OCI-LY7 (cell line): ENCODE measurements at places on chromosomes 4 and X.
A peak's percentile ranks its signal among the peaks of the same experiment; 100 is the strongest.

DNA sequence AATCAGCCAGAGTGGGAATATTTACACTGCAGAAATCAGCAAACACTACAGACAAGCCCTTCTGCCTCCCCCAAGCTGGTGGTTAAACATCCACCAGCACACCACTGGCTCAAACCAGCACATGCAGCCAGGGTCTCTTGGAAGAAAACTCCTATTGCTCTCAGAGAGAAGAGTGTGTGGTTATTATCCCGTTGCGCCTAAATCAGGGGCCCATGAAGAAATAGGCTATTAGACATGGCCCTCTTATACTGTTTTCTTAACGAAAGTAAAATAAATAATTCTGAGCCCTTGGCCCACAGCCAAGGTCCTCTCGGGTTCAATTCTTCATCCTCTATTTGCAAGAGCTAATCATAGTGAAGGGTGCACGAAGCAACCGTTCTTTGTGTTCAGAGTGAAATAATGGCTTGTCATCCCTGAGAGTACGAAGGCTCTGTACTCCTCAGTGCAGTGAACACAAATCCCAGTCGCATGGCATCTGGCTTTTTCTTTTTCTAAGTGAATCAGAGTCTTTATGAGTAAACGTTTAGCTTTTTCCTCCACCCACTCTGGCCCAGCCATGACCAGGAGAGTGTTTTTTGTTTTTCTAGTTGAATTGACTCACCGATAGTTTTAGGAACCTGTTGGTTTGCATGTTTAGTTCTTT, 33.4 kb upstream of the RBM47 start:
- no peak for DNase-seq

GRCh38 chrX:81308086-81308829, 106.4 kb downstream of the SH3BGRL start:
- DNase-seq: no peak

DNA sequence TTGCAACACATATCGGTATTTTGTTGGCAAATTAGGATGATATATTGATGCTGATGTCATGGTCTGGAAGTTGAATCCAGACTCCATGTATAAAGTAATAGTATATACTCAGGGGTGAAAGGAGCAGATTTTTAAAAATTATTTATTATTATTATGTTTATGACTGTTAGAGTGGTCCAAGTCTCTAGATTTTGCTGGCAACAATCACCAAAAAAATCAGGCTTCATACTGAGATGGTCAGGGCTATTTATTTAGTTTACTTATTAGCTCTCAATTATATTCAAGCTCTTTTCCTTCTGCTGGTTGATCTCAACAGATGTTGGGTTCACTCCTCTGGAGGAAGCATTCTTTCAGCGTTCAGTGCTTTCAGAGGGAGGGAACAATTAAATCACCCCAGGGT, 73.9 kb upstream of the VCX3B start:
- DNase-seq: no peak

DNA sequence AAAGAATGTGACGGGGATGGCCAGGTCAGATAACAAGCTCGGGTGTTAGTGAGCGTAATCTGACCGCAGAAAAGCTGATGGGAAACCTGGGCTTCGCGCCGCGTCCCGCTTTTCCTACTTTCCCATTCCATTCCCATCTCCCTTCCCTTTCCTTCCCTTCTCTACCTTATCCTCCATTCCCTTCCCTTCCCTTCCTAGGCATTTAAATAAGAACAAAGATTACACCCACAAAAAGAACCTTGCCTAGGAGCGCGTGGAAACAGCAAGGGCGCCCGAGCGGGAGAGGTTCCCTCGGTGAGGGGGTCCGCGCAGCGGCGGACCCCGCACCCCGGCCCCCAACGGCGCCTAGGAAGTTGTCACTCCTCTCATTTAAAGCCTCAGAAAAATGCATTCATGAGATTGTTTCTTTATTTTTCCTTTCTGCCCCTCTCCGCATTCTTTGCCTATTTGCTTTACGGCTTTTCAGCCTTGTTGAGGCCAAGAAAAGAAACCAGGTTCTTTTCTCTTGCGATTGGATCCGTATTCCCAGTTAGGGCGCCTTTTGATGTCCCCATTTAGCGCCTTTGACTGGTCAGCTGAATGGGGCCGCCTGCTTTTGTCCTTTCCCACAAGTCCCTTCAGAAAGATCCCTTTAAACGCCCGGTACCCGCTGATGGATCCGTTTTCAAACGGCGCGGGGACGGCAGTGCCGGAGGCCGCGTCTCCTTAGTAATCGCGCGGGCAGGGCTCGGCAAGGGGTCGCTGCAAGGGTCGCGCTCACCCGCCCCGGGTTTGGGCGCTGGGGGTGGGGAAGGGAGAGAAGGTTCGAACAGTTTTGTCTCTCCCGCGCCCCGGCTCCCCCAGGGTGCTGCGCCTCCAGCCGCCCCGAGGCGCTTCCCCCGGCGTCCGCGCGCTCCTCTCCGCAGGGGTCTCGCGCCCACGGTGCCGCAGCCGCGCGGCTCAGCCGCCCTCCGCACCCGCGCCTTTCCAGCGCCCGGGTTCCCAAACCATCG, 54.1 kb upstream of the TMEM33 start:
- DNase-seq: no peak

DNA sequence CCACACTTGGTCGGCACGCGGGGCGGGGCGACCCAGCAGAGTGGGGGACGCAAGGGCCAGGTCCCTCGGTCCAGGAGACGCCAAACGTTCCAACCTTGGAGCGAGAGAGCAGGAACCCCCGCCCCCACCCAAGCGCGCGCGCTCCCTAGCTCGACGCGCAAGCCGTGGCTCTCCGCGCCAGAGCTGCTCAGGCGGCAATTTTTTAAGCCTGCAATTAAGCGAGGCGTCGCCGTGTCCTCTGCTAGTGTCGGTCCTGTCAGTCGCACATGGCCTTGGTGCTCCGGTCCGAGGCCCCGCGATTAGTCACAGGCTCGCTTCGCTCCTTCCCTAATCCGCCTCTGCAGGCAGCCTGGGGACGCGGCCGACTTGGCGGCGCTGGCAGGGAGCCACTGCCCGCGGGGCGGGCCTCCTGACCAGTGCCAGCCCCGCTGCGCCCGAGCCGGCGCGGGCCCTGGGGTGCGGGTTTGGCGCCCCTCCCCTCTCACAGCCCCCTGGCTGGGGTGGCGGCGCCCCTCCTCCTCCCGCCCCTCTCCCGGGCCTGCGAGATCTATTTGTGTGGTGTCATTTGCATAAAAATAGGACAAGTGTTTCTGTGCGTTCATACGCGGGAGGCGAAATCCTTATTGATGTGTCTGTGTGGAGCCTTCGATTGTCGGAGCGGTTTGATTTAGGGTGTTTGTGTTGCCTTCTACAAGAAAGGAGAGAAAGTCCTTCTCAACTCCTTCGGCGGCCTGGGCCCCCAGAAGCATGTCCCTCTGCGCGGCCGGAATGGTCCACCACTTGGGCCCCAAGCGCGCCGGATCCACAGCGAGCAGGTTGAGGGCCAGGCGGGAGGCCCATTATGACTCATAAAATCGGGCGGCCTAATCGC, 9.8 kb upstream of the BCOR start:
- no peak for DNase-seq

DNA sequence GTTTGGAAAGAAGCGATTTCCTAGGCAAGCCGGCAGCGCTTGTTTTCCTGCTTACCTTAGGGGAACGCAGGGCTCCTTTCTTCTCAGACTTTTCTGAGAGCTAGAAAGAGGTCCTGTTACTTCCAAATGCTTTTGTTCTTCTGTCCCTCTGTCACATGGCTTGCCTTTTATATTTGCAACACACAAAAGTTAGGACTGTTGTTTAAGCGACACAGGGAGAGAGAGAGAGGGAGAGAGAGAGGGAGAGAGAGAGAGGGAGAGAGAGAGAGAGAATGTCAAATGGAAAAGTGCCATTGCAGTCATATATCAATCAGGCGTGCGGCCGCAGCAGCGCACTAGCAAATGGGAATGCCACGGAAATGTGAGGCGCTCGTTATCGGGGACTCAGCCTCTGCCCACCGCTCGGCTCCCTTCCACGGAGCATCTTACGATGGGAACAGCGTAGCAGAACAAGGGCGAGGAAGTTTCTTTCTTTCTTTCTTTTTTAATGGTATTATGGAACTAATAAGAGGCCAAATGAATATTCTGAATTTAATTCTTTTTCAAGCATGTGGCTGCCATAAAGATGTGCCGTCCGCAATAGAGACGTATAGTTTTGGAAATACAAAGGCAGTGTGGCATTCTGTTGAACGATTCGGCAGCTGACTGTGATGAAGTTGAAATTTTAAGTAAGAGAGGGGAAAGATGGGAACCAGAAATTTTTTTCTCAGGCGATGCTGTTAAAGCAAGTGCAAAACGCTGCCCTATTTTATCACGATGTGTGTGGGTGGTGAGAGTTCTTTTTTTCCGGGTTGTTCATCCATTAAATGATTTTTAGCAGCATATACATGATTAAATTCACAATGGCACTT, at the start of gene NDP:
Gene NDP (minus strand): TSS at position 142 of the 851 bp plus-strand sequence. CDS start 14,745 bp downstream, outside the sequence.
- no peak for DNase-seq

- DNase-seq: no peak
These were observed 71.7 kb upstream of the IL13RA1 start for GRCh38 chrX:118655561-118656246.

DNA sequence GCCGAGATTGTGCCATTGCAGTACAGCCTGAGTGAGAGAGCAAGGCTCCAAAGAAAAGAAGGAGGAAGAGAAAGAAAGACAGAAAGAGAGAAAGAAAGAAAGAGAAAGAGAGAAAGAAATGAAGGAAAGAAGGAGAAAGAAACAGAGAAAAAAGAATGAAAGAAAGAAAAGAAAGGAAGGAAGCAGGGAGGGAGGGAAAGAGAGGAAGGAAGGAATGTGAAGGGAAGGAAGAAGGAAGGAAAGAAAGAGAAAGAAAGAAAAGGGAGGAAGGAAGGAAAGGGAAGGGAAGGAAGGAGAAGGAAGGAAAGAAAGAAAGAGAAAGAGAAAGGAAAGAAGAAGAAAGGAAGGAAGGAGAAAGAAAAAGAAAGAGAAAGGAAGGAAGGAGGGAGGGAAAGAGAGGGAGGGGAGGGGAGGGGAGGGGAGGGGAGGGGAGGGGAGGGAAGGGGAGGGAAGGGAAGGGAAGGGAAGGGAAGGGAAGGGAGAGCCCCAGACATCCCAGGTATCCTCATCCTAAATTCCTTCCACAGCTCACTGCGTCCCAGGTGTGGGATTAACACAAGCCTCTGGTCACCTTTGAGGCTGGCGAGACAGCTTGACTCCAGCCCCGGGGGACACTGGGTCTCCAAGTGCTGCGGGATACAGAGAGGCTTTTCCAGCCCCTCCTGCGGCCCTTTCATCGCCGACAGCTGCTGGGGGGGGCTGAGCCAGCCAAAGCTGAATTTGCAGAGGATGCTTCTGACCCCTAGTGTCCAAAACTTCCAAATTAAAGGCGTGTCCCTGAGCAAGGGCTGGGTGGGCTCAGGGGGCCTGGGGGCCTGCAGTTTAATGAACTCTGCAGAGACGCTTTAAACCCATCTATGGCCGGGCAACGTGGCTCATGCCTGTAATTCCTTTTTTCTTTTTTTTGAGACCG, 24.2 kb upstream of the CSF2RA start:
- peak; percentile 57 for DNase-seq

GRCh38 chr4:33959519-33959918, 2284.8 kb downstream of the ARAP2 start:
- DNase-seq: no peak

DNA sequence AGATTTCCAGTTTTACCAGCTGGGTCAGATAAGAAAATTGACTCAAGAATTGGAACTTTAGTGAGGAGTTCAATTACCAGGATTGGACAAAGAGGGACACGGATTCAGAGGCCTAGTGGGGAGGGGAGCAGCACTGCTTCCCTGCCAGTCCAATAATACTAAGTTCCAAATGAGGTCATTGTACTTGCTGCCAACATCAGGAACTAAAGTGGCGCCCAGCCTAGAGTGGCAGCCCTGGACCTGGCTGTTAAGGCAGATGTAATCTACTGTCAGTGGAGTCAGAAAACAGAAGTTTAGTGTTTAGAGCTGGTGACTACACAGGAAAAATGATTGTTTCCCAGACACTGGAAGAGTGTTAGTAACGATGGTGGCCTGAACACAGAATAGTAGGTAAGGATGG, 42.7 kb upstream of the RAPGEF2 start:
- no peak for DNase-seq

DNA sequence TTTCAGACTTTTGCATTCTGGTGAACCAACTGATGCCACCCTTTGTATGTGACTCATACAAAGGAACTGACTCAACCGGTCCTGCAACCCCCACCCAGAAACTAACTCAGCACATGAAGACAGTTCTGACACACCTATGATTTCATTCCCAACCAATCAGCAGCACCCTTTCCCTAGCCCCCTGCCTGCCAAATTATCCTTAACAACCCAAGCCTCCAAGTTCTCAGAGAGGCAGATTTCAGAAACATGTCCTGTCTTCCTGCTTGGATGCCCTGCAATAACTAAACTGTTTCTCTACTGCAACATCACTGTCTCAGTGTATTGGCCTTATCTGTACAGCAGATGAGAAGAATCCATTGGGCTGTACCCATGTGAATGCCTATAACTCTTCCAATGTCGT, 284.7 kb downstream of the CAMK2D start:
- no peak for DNase-seq

GRCh38 chrX:123013141-123013540, 170.9 kb upstream of the GRIA3 start:
- DNase-seq: no peak

DNA sequence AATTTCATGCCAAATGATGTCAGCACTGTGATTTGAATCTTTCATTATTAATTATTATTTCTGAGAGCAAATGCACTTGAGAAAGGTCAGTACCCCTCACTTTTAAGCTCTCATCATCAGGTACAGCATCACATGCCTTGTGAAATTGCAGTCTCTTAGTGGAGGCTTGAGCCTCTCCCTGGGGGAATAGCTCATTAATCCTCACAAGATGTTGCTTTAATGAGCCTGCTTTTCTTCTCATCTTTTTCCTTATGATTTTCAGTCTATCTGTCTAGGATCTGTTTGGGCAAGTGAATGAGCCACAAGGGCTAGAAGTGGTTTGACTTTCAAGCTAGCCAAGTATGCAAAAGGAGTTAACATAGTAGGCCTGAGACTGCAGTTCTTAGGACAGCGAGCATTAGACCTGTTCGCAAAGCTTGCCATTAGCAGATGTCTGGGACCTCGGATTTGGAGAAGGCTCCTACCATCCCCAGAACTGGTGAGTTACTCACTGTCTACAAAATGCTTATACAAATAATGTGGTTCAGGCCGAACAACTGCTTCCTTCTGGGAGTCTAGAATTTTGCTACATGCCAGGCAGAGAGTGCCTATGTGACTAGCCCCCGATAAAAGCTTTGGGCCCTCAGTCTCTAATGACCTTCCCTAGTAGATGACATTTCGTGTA, 174.5 kb downstream of the IL15 start:
- no peak for DNase-seq

- DNase-seq: no peak
These were observed 8.3 kb downstream of the PRRG1 start for GRCh38 chrX:37357436-37357835.

- DNase-seq: no peak
These were observed 715 bp downstream of the ZMAT1 start for GRCh38 chrX:101931136-101931487.

DNA sequence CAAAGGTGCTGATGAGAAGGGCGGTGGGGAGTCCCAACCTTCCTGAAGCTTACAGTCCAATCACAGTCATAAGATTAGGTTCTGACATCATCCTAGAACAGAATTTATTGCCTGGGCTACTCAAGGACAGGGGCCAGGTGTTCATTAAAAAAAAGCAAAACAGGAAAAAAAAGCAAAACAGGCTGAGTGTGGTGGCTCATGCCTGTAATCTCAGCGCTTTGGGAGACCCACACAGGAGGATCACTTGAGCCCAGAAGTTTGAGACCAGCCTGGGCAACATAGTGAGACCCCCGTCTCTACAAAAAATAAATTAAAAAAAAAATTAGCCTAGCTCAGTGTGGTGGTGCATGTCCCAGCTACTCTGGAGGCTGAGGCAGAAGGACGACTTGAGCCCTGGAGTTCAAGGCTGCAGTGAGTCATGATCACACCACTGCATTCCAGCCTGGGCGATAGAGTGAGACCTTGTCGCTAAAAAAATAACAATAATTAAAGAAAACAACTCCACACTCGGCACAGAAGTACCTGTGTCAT, 3.0 kb downstream of the RAB9A start:
- peak; percentile 53 for DNase-seq
